ENCODE measurements at places on chromosomes 5 and 9.

- no peak for DNase-seq
These were observed 113.5 kb upstream of the SPOCK1 start for GRCh38 chr5:137612576-137612975.

DNA sequence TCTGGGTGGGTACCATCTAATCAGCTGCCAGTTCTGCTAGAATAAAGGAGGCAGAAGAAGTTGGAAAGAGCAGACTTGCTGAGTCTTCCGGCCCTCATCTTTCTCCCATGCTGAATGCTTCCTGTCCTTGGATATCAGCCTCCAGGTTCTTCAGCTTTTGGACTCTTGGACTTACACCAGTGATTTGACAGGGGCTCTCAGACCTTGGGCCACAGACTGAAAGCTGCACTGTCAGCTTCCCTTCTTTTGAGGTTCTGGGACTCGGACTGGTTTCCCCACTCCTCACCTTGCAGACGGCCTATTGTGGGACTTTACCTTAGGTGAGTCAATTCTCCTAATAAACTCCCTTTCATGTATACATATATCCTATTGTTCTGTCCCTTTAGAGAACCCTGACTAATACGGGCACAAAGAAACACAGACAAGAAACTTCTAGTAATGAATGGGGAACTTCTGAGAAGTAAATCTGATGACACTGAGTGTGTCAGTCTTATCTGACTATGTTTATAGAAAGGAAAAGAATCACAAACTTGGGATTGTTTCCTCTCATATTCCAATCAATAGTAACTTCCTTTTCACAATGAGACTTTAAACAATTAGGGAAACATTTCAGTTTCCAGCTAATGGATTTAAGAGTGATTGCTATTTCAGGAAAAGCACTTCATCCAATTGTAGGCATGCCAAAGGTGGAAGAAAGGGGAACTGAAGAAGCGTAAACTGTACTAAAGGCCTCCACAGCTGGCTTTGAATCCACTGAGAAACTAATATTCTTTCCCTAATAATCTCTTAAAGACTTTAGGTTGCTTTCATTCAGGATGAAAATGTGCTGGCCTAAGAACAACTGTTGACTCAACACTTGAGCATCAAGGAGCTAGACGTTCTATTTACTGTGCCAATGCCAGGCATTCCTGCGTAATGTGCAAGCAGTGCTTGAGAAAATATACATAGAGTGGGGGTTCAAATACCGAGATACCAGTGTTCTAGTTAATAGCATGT, 127.9 kb upstream of the PTGER4 start:
- DNase-seq: no peak

GRCh38 chr9:23522952-23523351, 303.1 kb downstream of the ELAVL2 start:
- no peak for DNase-seq

- no peak for DNase-seq
These were observed 91.8 kb upstream of the MVB12B start for GRCh38 chr9:126234681-126235335.

- no peak for DNase-seq
These were observed 35.7 kb upstream of the GABRP start for GRCh38 chr5:170747851-170748250.

- no peak for DNase-seq
These were observed 146.9 kb upstream of the RAPGEF1 start for GRCh38 chr9:131886826-131887225.

GRCh38 chr5:86570427-86571083, 47.2 kb upstream of the COX7C start:
- no peak for DNase-seq

DNA sequence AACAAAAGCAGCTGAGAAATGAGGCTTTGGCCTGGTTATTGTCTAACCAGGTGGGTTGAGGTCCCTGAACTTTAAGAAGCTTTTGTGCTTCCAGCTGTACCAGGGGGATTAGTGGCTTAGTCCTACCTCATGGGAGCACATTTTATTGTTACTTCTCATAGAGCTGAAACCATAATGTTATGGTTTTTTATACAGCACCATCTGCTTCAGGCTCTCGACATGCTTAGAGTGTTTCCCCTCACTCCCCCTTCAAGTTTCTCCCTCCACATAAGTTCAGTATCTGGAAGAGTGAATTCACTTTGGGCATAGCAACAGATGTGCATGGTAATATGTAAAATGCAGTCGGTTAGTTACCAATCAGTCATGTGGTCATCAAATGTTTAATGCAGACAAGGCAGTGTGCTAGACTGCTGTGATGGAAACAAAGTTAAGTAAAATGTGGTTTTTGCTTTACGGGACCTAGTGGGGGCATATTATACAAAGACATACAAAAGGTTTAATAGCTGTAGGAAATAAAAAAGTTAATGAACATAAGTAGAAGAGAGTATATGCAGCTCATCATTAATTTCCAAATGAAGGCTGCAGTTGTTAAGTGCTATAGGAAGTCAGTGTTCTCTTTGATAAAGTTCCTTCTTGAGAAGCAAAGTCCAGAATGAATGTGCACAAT, 95.9 kb upstream of the SPRY4 start:
- DNase-seq: no peak

Data from activated T-cell treated with anti-CD3 and anti-CD28 coated beads for 1 hour (primary cell).